Left colon (tissue), 2 donors: ENCODE measurements at places on chromosomes 11 and 22. TPM values are rescaled to one million over a fixed set of nuclear protein-coding genes. Genes with fewer than 3 reads are reported as not detected.

The CNIH2 gene
- total RNA-seq: 1.1 TPM

The CSF2RB gene
- 2.9 TPM for total RNA-seq

The STK33 gene
- 3.2 TPM for total RNA-seq

The PATE2 gene
- not detected for total RNA-seq

The SYNGR1 gene
- 1.3 TPM for total RNA-seq

The PRG3 gene
- not detected for total RNA-seq

The SLN gene
- not detected for total RNA-seq

The YPEL4 gene
- total RNA-seq: 1.2 TPM

The TBC1D22A gene
- 45.2 TPM for total RNA-seq

The SYT13 gene
- 23.0 TPM for total RNA-seq

The TEX54 gene
- not detected for total RNA-seq

The SLC22A6 gene
- total RNA-seq: not detected

The FOLR3 gene
- total RNA-seq: not detected

- no peak for DNase-seq
Measured at GRCh38 chr11:36101466-36101865, 157.6 kb downstream of the LDLRAD3 start.

DNA sequence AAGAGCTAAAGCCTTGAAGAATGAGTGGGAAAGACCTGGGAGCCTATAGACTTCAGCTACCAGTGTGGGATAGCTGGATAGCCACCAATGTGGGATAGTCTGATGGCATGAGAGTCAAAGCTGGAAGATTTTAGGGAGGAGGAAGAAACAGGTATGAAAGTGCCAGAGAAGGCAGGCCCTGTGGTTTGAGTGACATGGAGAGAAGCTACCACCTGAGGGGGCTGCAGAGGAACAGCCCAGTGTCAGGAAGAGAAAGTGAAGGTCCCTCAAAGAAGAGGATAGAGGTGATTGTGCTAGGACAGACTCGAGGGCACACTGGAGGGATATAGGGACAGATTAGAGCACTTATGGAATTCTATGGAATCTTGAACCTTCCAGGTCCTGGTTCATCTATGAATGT, 23.1 kb upstream of the PAX6 start:
- no peak for DNase-seq

DNA sequence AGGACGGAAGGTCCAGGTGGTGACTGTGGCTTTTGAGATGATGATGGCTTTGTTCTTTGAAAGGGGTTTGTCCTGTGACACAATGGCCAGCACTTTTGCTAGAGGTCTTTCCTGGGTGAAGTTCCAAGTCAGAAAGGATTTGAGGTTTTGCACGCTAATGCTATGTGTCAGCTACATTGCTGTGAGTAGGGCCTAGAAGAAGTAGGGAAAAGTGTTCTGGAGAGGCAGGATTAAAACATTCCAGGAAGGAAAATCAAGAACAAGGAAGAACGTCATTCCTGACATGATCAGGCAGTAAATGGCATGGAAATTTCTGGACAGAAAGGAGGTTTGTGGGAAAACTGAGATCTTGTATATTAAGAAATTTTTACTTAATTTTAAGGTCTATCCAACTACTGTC, 290.7 kb downstream of the NTM start:
- DNase-seq: no peak

DNA sequence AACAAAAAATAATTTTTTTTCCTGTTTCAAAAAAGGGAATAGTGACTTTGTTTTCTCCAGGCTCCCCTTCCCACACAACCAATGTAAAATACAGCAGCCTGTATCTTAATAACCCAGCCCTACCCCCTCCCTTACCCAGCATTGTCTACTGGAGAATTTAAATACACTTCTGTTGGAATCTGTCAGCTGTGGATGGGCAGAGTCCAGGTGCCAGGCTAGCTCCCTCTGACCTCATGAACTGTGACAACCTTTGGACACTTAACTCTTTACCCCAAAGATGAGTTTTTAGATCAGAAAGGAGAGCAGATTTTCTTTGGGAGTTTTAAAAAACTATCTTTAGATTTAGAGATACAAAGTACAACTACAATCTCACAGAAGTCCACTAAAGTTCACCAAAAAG, 42.9 kb downstream of the DDX6 start:
- no peak for DNase-seq

DNA sequence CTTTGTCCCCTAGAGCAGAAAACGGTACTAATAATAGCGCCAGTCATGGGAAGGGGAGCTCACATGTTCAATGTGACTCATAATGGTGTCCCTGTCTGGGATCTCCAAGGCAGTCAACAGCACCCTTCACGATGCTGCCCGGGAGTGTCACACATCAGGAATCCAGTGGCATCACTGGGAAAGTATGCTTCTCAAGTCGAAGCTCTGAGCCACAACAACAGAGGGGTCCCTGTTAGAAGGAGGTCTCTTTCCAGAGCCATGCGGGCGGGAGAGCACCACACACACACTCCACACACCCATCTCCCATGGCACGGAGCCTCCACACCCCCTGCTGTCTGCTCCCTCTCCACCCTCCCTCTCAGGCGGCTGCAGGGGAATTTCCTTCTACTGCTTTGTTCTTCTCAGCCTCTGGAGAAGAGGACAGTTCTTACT, 119.7 kb downstream of the ETS1 start:
- no peak for DNase-seq

DNA sequence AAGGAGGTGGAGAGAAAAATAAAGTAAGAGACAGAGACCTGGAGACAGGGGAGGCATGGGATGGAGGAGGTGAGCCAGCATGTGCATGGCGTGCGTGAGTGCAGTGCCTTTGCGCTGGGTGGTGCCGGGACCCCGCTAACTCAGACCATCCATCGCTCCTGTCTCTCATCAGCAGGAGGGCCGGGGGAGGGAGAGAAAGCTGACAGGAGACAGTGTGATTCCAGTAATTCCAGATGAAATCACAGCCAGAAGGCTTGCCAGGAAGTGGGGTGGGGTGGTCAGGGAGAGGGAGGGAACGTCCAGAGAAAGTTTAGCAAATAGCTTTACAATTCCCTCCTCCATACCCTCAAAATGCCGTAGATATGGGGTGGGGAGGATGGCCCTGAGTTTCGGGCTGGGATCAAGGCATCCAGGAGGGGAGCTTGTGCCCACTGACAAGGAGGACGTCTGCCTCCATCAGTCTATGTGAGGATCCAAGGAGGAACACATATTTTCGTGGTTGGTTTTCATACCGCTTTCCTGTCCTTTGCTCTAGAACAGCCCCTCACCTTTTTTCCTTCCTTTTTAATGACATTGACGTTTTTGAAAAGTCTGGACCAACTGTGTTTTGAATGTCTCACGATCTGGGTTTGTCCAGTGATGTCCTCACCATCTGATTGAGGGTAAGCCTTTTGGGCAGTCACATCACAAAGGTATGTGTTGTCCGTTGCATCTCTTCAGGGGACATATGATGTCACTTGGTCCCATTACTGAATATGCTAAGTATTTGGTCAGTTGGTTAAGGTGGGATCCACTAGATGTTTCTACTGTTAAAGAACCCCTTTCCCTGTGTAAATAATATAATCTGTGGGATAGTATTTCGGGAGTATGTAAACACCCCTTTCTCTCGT, 567.3 kb downstream of the MIAT start:
- no peak for DNase-seq

DNA sequence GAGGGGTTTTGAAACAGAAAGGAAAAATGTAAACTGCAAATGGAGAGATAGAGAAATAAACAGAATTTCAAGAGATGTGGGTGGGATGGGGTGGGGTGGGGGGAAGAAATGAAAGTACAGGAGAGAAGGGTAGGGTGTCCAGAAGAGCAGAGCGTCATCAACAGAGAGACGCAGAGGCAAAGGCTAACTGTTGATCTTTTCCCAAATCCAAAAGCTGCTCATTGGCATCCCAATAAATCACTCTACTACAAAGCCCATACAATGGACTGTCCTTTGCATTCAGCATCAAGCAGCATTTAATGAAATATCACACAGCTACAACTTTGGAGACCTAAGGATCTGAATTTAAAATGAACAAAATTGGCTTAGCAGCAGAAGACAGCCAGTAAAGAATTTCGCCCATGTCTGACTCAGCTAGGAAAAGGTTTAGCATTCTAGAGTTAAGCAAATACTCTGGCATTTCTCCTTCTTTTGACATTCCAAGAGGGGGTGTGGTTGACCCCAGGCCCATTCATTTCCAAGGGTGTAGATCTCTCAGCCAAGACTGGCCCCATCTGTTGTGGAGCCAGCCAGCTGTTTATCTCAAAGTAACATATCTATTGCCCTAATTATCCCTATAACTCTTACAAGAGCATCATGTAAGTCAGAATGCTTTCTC, 1.5 kb downstream of the RAB30 start:
- DNase-seq: no peak

GRCh38 chr11:1852877-1853276, at the start of gene LSP1:
Gene LSP1, plus strand, starts transcription at chr11:1853084. Its CDS starts 61 bp downstream, at chr11:1853145.
- peak; percentile 62 for DNase-seq

DNA sequence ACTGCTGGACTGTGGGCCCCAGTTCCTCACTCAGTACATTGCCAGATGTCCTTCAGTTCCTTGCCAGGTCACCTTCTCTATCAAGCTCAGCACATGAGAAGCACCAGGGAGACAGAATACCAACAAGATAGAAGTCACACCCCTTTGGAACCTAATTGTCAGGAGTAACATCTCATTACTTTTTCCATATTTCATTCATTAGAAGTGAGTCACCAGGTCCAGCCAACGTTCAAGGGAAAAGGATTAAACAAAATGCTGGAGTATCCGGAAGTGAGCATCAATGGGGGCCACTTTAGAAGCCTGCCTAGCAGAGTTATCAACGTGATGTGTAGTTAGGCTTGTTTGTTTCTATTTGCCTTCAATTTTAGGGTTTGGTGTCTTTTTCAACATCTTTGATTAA, 569.3 kb downstream of the MIAT start:
- no peak for DNase-seq

DNA sequence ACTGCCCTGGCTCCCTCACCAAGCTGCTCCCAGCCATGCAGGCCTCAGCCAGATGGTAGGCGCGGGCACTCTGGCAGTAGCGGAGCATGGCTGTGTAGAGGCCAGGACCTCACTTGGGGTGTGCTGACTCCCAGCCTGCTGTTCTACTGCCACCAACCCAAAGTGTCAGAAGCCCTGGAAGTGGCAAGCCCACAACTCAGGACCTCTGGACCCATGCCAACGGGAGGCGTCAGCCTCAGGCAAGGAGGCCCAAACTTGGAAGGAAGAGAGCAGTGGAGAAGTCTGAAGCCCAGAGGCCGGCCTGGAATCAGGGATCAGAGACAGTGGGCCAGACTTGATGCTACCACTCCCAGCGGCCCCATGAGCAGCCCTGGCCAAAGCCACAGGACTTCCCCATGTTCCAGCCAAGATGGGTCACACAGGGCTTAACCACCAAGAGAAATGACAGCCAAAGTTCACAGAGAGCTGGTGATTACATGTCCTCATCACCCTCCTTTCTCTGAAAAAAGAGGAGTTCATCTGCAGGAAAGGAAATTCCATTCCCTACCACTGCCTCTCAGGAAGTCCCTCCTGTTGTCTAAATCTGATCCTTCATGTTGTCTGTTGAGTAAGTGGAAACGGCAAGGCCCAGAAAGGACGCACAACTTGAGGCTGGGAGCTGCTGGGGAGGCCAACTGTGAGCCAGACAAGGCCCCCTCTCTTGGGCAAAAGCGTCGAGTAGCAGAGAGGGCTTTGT, 4.4 kb downstream of the ARRB1 start:
- no peak for DNase-seq

- DNase-seq: no peak
Measured at GRCh38 chr11:88282747-88283515, 54.6 kb downstream of the CTSC start.

DNA sequence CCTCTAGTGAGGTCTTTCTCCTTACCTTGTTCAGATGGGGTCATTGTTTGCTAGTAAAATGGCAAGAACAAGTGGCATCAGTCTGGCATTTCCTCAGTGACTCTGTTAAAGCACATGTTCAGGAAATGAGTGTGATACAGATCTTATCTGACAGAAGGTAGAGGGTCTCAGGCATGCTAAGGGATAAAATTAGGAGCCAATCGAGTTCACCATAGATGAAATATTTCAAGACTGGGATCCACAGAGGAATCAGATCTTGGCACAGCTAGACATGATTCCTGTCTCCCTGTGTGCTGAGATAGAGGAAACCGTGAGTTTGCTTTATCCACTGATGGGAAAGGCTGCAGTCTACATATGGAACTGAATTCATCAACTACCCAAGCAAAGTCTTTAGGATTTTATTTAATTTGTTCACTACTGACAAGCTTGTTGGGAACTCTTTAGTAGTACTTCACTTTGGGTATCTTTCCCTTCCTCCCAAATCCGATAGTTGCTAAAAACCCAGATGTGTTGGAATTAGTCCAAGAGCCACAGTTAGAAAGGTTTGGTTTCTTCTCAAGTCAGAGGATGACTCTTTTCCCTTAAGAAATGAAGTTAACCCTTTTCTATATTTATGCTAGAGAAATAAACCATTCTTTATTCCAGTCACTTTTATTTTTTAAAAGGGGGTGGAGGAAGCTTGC, 18.4 kb downstream of the FAM118B start:
- no peak for DNase-seq

DNA sequence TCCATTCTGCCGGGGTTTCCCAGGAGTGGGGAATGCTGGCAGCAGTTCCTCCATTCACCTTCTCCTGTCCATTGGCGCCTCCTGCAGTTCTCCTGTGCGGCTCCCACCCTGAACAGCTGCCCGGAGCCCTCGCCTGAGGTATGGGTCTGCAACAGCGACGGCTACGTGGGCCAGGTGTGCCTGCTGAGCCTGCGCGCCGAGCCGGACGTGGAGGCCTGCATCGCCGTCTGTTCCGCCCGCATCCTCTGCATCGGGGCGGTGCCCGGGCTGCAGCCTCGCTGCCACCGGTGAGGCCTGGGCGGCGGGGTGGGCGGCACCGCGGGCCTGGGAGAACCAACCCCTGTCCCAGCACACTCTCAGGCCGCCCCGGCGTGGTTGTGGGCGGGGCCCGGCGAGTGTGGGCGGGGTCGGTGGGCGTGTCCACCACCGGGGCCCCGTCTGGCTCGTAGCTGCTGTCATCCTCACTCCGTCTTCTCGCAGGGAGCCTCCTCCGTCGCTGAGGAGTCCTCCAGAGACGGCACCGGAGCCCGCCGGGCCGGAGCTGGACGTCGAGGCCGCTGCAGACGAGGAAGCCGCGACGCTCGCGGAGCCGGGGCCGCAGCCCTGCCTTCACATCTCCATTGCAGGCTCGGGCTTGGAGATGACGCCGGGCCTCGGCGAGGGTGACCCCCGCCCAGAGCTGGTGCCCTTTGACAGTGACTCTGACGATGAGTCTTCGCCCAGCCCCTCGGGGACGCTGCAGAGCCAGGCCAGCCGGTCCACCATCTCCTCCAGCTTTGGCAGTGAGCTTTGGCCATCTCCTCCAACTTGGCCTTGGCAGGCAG, 14.0 kb upstream of the RELT start:
- no peak for DNase-seq

GRCh38 chr11:110519796-110520195, 90.0 kb downstream of the FDX1 start:
- DNase-seq: no peak

DNA sequence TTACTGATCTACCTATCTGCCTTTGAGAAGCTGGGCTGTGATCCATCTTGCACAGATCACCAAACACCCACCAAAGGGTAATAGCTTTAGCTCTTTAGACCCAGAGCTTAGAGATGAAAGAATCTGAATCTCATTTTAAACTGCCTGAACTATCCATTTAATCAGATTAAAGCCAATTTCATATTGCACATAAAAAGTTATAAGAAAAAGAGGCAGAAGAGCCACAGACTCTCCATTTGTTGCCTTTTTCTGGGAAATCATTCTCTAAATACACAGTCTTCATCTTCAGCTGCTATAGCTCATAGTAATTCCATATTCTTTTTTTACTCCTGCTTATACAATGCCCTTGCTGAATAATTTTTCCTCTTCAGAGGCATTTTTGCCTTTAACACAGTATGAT, 271.2 kb downstream of the DLG2 start:
- DNase-seq: no peak

- peak; percentile 28 for DNase-seq
Measured at GRCh38 chr11:76120513-76121101, 85.7 kb downstream of the WNT11 start.

- no peak for DNase-seq
Measured at GRCh38 chr22:22199634-22200033, 45.0 kb upstream of the VPREB1 start.
